Left kidney (tissue), 8 donors: ENCODE measurements at places on chromosomes 6 and 20. TPM values are rescaled to one million over a fixed set of nuclear protein-coding genes. Genes with fewer than 3 reads are reported as not detected.

Gene FABP7
- polyA plus RNA-seq, result 0.20 TPM

Gene ANGPT4
- polyA plus RNA-seq, result 0.22 TPM

Gene PAK5
- polyA plus RNA-seq, result 0.63 TPM

DNA sequence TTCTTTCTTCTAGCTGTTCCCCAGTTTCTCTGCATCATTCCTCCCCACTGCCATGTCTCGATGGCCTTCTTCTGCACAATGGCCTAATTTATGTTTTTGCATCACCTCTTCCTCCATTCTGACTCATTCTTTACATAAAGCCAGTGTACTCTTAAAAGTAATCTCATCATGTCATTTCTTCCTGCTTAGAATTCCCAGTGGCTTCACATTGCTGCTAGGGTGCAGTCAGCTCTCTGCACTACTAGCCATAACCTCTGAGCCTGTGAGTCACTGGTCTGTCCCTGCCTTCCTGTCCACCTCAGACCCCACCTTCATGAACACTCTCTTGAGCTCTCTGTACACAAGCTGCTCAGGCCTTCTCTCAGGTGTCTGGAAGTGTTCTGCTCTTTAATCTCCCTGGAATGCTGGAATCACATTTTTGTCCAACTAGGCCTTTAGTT lies 24.1 kb upstream of the TRIM27 start:
- no peak for DNase-seq

- DNase-seq, result no peak
Observed at GRCh38 chr6:147023581-147023980, 180.6 kb upstream of the STXBP5 start.

DNA sequence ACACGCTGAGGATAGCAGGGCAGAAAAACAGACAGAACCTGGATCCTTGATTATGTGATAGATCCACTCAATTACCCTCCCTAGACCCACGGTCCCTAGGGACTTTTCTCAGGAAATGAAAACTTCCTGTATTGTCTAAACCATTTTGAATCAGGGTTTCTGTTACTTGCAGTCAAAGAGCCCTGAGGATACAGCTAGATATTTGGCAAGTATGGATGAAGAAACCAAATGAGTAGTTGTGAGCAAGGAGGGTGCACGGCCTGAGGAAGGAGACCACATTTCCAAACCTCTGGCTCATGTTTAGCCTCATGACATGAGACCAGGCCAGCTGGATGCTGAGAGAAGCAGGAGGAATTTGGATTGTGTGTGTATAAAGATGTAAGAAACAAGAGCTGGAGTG lies 91.6 kb downstream of the MRPL14 start:
- DNase-seq, result no peak

- peak; percentile 31 for DNase-seq
Observed at GRCh38 chr6:163745536-163746400, 331.2 kb downstream of the QKI start.

- no peak for DNase-seq
Observed at GRCh38 chr6:148407372-148407771, 64.7 kb downstream of the SASH1 start.

DNA sequence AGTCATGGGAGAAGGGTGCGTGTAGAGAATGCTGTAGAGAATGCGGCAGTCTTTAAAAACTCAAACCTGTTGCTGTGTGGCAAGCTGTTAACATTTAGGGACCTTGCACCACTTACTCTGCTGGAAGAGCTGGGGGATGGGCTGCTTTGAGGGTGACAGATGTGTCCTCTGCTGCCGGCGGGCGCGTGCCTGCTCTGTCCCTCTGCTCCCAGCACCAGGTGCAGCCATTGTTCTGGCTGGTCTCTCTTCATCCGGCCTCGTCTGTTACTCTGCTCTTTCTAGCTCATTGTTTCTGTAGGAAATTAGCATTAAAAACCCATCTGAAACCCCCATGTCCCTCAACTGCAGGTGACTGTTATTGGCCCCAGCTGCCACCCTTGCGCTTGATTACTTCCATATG lies 78.5 kb downstream of the CBFA2T2 start:
- peak; percentile 29 for DNase-seq

- DNase-seq, result no peak
Observed at GRCh38 chr20:20342066-20342465, 25.8 kb upstream of the INSM1 start.

DNA sequence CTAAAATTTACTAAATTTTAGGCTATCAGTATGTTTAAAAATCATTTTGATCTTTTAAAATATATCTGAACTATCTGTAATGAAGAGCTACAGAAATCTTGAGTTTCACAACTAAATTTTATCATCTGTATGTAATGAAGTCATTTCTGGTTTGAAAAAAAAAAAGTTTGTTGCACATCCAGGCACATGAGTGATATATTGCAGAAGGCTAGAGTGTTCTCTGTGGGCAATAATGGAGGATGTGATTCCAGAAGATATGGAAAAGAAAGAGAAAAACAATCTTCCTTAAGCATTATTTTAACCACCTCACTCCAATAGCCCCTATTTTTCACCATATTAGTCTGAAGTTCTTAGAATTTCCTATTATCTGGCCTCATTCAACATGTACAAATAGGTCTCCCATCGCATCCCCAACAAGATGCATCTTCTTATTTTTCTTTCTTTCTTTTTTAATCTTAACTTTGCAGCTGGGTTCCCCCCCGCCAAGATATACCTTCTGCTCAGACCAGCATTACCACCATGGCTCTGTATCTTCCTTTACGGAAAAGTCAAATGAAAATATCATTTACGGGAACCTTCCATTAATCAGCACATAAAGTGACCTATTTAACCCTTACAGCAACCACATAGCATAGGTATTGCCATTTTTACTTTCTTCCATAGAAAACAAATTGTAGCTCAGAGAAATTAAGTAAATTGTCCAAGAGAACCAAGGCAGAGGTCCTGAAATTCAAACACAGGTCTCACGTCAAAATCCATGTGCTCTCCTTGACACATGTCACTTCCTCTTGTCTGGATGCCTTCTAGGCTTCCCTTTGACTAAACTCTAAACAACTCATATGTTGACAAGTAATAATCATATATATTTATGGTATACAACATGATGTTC lies 116.9 kb downstream of the KIF13A start:
- no peak for DNase-seq

DNA sequence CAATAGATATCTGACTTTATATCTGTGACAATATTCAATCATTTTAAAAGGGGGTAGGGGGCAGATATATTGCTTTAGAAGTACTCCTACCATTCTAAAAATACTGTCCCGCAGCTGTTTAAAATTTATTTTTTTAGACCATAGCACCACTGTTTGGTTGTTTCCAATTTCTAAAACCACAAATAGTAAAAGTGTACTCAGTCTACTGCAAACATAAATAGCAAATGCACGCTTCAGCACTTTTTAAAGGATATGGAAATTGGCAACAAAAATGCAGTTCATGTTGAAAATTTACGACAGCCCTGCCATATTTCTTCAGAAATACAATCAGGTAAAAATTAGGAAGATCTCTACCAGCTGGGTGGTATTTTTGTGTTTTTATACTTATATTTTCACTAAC lies 132.0 kb upstream of the RUNX2 start:
- no peak for DNase-seq

DNA sequence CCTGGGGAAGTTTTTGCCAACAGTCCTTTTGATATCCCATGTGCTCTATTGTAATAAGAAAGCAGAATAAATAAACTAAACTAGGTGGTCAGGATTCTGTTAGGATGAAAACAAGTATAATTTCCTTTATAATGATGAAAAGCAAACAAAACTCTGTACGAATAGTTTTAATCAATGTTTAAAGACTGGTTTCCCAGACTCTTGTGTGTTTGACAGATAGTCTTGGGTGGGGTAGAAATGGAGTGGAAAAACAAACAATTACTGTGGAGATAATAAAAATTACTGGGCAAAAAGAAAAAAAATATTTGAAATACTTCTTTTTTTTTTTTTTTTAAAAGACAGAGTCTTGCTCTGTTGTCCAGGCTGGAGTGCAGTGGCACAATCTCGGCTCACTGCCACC lies 152.1 kb upstream of the FLRT3 start:
- no peak for DNase-seq

- DNase-seq, result no peak
Observed at GRCh38 chr6:75870389-75870788, 121.3 kb downstream of the MYO6 start.
